MG63 (cell line): ENCODE measurements at places on chromosomes 12 and 14. TPM values are rescaled to one million over a fixed set of nuclear protein-coding genes. Genes with fewer than 3 reads are reported as not detected.

Gene MYF6
- total RNA-seq = 0.07 TPM in 1 of 2 replicates, not detected in the other

Gene TMEM233
- 0.20 TPM in 1 of 2 replicates, not detected in the other for total RNA-seq

Gene DGKA
- 2.6 and 2.9 TPM in 2 replicates for total RNA-seq

Gene PTCSC3
- not detected in 2 replicates for total RNA-seq

Gene RNASE7
- total RNA-seq = not detected in 2 replicates

Gene CPNE6
- not detected in 2 replicates for total RNA-seq

Gene GRIN2B
- 0.56 and 19.0 TPM in 2 replicates for total RNA-seq

Gene ACRBP
- total RNA-seq = not detected in 2 replicates

Gene C12orf56
- total RNA-seq = 0.26 TPM in 1 of 2 replicates, not detected in the other

Gene WNT1
- not detected in 2 replicates for total RNA-seq

Gene ATG2B
- total RNA-seq = 3.1 and 8.0 TPM in 2 replicates

Gene YARS2
- total RNA-seq = 44.1 and 80.0 TPM in 2 replicates
